Foreskin melanocyte (primary cell): ENCODE measurements at places on chromosomes 11 and 22.

DNA sequence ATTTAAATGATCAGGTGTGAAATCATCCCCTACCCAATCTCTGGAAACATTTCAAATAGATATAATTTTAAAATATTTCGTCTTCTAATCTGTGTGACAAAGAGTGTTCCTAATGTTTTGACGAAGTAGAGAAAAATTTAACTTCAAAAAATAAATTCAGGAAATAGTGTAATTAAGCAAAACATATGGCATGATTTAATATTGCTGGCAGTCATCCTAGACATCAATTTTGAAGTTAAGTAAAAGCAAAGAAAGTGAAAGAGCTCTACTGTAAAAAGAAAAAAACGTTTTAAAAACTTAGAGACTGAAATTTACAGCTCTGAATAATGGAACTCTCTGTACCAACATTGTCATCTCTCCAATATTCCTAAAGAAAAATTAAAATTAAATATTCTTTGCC is 1062.3 kb downstream of the LRRC4C start:
- DNase-seq, result no peak

DNA sequence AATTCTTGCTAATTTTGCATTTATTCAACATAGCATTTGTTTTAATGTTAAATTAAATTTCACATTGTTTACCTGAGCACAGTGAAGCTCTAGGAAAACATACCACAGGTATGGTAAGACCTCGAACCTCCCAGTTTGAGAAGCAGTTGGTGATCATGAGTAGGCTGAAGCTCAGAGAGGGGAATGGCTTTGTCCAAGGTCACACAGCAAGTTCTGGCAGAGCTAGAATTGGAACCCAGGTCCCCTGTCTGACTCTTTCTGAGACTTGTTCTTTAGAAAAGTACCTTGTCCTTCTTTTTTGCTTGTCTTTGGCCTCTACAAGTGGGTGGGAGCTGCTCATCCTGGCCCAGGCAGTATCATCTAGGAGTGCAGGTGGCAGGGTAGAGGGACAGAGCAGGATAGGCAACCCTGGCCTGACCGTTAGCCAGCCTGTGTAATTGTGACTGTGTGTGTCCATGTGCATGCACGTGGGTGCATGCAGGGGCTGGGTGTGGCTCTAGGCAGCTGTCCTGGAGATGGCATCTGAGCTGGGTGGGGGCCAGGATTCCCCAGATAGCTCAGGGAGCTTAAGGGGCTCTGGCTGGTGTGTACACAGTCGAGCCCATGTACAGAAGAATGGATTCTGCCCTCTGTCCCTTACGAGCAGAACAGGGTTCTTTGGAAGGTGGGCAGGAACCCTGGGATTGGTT is 21.6 kb downstream of the PHLDB1 start:
- no peak for DNase-seq

GRCh38 chr22:50418624-50419023 is 56.2 kb downstream of the SBF1 start:
- DNase-seq, result no peak

DNA sequence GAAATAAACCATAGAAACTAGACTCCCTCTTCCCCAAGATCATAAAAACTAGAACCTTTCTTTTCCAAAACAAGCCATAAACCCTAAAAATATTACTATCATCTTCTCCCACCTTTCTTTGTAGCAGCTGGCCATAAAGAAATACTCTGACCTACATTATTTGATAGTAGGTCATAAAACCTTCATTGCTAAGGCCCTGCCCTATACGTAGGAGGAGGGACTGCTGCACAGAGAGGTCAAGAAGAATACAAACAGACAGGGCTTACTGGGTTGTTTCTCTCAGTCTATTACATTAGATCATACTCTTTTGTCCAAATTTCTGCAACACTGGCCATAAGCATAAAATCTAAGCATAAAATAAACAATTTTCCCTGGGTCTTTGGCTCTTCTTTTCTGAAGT is 101.5 kb downstream of the TYR start:
- DNase-seq, result no peak

GRCh38 chr11:62957147-62957546 is 27.6 kb downstream of the SLC22A6 start:
- no peak for DNase-seq

- no peak for DNase-seq
Measured at GRCh38 chr11:21412652-21413383, 743.4 kb downstream of the NELL1 start.

DNA sequence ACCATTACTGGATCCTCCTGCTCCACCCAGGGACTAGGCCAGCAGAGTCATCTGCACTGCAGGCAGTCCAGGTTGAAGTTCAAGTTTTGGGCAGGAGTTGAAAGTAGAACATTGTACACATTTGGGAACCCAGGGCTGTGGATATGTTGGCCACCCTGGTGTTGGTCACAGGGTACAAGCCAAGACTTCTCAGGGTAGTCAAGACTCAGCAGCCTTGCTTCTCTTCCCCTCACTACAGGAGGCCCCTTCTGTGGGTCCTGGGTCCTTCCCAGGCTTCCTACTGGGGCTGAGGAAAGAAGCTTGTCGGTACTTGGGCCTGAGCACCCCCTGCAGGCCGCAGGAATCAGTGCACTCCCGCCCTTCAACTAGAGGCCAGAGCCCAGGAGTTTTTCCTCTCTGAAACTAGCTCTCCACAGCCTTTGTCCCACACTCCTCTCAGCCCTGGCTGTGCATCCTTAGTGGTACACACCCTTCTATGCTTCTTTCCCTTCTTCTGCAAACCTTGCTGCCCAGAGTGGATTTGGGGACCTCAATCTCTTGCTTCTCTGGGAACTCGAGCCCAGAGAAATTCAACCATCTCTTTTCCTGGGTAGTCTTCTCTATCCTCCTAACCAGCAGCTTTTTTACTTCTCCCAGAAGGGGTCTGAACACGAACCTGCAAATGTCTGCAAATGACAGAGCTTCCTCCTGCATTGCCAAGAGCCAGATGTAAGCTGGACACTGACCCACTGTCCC is 2.6 kb upstream of the HPX start:
- peak; percentile 35 for DNase-seq

DNA sequence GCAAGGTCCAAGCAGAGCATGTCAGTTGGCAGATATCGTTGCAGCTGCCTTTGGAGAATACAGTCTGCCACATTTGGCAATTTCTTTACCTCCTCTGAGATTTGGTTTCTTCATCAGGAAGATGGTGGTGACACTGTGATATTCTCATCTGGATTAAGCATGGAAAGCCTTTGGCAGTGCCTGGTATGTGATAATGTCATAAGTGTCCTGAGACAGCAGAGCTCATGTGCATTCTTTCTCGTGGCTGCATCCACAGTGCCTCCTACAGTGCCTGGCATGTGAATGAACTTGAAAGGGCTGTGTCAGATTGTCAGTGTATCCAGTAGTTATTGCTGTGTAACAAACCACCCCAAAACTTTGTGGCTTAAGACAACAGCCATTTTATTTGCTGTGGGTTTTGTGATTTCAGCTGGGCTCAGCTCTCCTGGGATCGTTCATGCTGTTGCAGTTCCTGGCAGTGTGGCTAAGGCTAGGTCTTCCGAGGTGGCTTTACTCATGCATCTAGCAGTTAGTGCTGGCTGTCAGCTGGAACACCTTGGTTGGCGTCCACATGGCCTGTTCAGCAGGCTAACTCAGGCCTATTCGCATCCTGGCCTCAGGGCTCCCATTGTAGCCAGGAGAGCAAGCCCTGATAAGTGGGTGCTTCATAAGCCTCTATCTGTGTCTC is 35.7 kb upstream of the MICAL2 start:
- no peak for DNase-seq

DNA sequence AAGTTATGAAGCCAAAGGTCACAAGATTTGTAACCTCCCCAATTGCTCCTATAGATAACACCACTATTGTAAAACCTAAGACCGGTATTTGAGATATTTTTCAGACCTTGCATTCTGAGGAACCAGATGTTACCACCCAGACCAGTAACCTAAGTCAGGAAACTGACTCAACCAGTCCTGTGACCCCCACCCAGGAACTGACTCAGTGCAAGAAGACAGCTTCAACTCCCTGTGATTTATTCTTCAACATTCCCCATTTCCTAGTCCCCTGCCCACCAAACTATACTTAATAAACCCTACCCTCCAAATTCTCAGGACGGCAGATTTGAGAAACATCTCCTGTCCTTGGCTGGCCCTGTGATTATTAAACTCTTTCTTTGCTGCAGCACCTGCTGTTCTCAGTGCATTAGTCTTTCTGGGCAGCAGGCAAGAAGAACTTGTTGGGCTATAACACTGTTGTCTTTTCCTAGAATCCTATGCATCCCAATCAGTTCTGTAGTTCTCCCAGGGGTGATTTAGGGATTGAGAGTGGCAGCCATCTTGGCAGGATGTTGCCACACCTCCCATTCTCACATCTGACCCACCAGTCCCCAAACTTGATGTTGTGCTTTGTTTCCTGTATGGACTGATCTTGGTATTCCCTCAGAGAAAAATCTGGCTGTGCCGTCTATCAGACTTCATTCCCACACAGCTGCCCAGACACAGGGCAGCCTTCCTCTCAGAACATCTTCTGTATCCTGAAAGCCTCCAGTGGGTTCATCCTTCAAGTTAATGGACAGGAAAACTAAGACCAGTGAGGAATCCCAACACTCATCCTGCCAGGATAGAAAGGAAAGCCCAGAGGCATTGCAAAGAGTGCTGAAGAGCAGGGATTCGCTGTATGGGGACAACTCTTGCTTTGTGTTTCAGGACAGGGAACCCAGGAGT is 104.0 kb downstream of the PDE2A start:
- no peak for DNase-seq

GRCh38 chr11:11842421-11843008 is 743 bp downstream of the USP47 start:
- peak; percentile 66 for DNase-seq

GRCh38 chr11:66509131-66509561 is 1.3 kb upstream of the BBS1 start:
- no peak for DNase-seq

DNA sequence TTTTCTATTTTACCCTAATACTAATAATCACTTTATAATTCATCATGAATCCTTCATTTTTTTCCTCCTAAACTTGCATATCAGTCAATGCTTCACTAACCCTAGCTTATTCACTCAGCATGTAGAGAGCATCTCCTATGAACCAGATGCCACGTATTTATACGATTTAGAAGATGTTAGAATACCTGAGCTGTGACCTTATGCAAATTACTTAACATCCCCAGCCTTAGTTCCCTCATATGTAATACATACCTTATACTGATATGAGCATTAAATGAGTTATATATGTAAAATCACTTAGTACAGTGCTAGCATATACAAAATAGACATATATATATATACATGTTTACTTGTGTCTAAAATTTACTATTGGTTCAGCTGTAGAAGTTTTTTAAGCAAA is 9.0 kb downstream of the FAM76B start:
- DNase-seq, result no peak

DNA sequence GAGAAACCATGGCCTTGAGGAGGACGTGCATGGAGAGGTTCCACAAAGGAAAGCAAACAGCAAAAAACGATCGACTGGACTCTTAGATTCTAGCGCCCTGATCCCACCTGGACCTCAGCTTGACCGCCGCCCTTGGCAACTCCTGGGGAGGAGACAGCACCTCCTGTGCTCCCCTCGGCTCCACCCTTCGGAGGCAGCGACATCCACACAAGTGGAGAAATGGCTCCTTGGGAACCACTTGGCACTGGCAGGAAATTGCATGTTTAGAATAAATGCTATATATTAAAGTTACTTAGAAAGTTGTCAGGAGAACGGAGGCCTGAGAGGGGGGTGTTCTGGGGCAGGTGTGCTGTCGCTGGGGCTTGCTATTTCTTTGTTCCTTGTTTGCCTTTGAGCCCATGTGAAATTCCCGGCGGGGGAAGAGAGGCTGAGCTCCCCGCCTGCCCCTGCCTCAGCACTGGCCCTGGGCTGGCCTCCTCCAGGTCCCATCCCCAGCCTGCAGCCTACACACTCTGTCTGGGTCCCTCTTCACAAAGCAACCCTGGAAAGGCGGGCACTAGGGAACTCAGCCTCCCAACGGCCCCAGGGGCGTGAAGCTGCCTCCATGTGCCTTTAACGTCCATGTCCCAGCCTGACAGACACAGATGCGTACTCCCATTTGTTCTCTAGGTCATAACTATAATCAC is 395.3 kb downstream of the BRD1 start:
- DNase-seq, result no peak

DNA sequence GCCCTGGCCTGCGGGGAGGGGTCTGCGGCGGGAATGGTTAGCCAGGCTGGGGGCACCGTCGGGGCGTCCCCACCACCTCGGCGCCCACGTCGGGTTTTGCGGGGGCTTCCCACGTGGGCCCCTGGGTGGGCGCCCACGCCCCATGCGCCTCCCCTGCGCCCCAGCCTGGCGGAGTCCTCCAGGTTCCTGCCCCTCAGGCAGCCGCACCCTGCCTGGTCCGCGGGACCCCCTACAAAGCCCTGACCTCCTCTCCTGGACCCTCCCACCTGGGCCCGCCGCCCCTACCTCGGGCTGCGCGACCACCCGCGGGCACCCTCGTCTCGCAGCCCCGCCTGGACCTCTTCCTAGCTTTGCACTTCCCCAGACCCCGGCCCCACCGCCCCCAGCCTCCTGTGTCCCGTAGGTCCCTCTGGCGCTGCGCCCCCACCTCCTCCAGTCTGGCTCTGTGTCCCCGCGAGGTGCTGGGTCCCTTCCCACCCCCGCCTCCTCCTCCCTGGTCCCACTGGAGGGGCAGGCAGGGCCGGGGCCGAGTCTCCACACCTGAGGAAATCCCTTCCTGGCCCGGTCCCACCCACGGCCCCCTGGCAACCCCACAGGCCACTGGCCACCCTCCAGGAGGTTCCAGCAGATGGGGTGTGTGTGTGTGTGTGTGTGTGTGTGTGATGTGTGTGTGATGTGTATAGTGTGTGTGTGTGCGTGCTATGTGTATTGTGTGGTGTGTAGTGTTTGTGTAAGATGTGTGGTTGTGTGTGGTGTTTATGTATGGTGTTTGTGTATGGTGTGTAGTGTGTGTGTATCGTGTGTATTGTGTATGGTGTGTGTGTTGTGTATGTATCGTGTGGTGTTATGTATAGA is 11.8 kb downstream of the PIM3 start:
- no peak for DNase-seq

GRCh38 chr22:28950617-28951411 is 67.4 kb downstream of the ZNRF3 start:
- no peak for DNase-seq

DNA sequence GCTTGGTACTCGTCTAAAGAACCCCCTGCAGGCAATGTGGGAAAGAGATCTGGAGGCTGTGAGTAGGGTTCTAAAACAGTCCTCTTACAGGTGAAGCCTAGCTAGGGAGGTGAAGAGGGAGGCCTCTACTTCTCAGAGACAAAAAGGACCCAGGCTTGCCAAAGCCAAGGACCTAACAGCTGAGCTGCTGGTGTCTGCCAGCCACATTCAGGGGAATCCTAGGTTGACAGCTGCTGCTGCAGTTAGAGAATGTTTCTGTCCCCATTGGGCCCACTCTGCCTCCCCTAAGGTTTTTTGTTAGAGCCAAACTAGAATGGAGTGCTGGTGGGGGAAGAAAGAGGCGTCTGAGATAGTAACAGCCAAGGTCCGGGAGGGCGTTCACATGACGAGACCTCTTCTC is 26.6 kb upstream of the TLCD5 start:
- DNase-seq, result no peak
